ENCODE measurements at places on chromosomes 12 and 14.
A peak's percentile ranks its signal among the peaks of the same experiment; 100 is the strongest.

- no peak for DNase-seq
Observed at GRCh38 chr14:52640137-52640536, 55.2 kb downstream of the ERO1A start.

- no peak for DNase-seq
Observed at GRCh38 chr12:8912914-8913313, 1.4 kb upstream of the PHC1 start.

GRCh38 chr12:47591795-47592194 lies 114.0 kb downstream of the RPAP3 start:
- no peak for DNase-seq

DNA sequence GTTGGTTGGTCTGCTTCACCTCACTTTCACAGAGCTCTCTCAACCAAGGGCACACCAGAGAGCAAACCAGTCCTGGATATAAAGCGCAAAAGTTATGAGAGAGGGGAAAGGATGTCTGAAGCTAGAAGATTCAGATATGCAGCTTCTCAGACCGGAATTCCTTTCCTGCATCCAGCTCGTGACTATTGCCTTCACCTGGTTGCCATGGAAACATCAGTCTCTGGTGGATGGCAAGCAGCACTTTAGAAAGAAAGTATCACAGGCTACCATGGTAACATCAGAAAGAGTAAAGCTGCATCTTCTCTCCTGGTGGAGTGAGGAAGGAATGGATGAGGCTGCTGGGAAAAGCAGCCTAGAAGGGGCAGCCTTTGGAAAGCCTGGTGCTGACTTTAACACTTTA lies 13.7 kb downstream of the REM2 start:
- no peak for DNase-seq

GRCh38 chr12:119338593-119339363 lies 4.2 kb downstream of the CCDC60 start:
- no peak for DNase-seq

DNA sequence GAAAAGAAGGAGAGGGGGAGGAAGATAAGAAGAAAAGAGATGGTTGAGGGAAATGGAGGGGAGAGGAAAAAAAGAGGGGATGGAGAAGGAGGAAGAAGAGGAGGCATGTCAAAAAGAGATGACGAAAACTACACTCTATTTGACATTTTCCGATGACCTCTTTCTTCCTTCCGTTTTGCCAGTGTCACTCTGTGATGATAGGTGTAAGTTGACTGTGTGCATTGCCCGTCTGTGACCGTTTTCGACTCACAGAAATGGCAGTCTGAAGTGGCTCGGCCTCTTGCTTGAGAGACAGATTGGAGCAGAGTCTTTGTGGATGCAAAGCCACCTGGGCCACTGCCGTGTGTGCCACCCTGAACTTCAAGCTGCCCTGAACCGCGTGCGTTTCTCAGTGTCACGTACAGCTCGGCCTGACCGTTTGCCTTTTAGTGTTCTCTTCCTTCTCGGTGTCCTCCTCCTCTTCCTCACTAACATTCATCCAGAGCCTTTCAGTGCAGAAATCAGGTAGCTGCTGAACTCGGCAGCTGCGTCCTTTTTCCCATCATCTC lies 32.7 kb downstream of the ELK3 start:
- DNase-seq = no peak

GRCh38 chr12:131008-131407 lies 64.4 kb downstream of the IQSEC3 start:
- no peak for DNase-seq

GRCh38 chr14:61385002-61385685 lies 63.8 kb downstream of the PRKCH start:
- peak; percentile 59 for DNase-seq

GRCh38 chr12:56488041-56488955 lies at the start of gene GLS2:
Gene GLS2 (minus strand): TSS chr12:56488161. CDS start chr12:56488118, 43 bp downstream.
- peak; percentile 80 for DNase-seq

DNA sequence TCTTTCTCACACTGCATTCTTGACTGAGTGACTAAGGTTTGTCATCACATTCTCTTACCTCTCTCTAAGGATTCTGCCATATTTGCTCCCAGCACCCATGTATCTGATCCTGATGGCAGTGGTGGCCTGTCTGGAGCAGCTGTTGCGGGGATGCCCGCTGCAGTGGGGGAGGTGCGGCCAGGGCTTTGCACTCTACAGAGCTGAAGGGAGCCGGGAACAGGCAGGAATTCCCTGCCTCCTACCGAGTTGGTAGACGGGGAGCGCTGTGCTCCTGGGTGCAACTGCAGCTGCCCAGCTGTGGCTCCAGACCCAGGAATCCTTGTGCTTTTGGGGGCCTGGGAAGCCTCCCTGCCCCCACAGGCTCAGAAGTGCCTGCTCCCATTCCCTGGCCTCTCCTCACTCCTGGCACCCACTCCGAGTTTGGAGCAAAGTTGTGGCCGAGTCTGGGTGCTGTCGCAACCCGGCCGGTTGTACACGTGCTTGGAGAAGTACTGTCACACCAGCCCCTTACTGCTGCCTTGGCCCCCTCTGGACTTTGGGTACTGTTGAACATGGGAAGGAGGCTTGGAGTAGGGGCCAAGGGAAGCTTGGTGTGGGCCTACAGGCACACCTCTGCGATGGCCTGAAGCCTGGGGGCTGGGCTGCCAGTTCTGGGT lies 106.9 kb upstream of the OR4E1 start:
- DNase-seq = no peak

DNA sequence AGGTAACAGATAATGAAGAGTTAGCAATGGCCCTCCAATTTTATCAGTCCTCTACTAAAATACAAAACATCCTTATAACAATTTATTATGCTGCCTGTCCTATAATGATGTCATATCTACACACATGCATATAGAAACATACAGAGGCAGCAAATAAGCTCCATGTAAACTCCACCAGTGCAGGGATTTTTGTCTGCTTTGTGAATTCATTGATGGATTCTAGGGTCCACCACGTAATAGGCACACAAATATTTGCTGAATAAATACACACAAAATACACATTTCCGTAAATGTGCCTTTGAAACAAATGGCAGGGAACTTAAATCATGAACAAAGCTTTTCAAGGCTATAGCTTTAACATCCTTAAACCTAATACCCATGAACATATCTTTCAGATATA lies 34.7 kb downstream of the PPP1R12A start:
- DNase-seq = no peak

DNA sequence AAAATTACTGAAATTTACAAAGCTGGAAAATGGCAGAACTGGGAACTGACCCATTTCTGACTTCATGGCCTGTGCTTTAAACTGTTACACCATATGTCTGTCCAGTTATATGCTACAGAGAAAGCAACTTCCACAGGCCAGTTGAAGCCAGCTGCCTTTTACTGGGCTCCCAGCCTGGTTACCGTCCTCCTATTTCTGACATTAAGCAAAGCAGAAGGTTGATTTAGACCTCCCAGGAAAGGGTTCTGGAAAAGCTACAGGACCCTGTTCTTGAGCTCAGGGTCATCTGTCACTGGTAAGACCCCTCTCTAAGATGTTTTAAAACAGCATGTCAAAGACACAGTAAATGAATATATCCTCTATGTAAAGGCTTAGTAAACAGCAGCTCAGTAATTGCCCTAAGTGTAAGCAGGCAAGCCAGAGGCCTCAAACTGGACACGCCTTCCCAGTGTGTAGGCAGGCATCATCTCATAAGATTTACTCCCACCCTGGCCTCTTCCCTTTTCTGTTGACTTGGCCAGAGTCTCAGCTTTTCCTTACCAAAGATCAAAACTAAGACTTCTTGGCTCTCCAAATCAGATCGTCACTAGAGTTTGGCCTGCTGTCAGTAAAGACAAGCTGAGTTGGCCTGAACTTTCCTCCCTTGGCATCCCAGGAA lies 55.4 kb upstream of the RNU6-8 start:
- no peak for DNase-seq

DNA sequence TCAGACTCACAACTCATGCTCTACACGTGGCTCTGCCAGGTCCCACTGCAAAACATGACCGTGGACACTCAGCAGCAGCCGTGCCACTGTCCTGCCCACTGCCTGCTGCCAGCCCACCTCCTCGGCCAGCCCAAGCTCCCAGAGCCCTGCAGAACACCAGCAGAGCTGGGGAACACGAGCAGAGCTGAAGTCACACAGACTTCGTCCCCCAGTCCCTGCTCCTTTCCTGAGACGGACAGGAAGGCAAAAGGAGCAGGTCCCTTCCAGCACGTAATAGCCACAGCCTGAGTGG lies 152.1 kb downstream of the DPF3 start:
- DNase-seq = no peak

GRCh38 chr14:101114726-101115515 lies 211.4 kb upstream of the RTL1 start:
- no peak for DNase-seq

DNA sequence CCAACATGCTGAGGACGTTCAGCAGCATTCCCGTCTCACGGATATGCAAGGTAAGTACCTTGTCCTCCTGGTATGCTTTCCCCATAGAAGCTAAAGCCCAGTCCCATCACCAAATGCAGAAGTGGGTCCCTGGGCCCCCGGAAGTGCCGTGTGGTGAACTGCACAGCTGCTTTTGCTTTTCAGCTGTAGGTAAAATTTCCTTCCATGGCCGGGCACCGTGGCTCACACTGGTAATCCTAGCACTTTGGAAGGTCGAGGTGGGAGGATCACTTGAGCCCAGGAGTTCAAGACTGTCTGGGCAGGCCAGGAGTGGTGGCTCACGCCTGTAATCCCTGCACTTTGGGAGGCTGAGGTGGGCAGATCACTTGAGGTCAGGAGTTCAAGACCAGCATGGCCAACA lies 44.1 kb downstream of the HSP90AA1 start:
- no peak for DNase-seq

DNA sequence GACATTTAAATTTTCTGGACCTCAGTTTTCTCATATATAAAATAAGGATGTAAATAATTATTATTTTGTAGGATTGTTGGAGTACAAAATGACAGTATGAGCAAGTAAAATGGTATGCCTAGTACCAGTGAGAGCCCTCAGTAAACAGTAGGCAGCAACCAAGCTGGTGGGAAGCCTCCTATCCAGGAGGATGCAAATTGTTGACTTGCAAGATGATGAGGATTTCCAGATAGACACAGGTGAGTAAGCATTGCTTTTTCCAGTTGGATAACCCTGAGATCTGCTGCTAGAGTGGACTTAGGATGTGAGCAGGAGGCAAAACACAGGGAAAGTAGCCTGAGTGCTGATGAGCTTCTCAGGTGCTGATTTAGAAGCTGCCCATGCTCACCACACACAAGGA lies 28.2 kb upstream of the AMIGO2 start:
- DNase-seq = no peak

DNA sequence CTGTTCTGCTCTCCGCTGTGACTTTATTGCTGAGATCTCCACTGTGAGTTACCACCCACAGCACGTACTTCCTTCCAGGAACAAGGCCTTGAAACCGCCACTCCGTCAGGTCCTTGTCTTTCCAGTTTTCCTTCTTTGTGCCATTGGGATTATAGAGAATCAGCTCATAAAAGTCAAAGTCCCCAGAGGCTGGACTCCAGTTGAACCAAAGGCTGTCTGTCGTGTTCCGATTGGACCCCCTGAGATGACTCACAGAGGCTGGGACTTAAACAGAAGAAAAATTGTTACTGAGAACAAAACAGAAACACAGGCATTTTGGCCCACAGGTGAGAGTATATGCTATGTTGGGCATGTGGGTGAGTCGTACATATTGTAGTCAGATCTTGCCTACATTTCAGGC lies 76.6 kb downstream of the PTPRB start:
- DNase-seq = no peak

DNA sequence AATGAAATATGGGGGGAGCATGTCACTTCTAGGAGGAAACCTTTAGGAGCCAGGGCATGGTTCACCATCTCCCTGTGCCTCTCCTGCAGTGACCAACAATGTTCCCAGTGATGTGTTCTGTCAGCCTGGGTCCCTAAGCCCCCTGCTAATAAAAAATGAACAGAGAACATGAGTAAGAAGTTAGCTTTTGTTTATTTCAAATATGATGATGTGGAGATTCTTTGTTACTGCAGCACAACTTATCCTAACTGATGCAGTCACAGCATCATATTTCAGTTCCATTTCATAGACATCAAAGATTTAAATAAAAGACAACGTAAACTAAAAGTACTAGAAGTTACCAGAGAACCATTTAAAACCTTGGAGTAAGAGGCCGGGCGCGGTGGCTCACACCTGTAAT lies 43.9 kb downstream of the SERPINA3 start:
- DNase-seq = no peak

DNA sequence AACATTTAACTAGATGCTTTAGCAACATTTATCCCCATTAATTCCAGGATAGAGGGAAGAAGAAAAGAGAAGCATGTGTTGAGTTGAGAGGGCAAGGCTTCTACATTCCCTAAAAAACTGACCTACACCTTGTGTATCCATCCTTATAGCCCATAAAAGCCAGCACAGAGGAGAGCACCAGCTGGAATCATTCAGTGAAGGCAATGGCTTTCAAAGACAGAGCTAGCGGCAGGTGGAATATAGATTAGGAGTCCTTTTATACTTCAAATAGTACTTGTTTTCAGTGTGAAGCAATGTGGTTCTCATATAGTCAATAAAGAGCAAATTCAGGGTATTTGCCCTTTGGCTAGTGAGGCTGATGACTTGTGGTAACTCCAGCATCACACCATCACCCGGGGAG lies 94.4 kb downstream of the TBC1D30 start:
- DNase-seq = no peak

All from CD4-positive, alpha-beta T cell treated with Interleukin-15 for 1 hour (primary cell).